ENCODE measurements at places on chromosomes 16 and 17.

GRCh38 chr16:49236216-49236615 lies 45.4 kb downstream of the CBLN1 start:
- DNase-seq = no peak

- no peak for DNase-seq
These were observed 15.4 kb upstream of the KRT24 start for GRCh38 chr17:40718930-40719329.

DNA sequence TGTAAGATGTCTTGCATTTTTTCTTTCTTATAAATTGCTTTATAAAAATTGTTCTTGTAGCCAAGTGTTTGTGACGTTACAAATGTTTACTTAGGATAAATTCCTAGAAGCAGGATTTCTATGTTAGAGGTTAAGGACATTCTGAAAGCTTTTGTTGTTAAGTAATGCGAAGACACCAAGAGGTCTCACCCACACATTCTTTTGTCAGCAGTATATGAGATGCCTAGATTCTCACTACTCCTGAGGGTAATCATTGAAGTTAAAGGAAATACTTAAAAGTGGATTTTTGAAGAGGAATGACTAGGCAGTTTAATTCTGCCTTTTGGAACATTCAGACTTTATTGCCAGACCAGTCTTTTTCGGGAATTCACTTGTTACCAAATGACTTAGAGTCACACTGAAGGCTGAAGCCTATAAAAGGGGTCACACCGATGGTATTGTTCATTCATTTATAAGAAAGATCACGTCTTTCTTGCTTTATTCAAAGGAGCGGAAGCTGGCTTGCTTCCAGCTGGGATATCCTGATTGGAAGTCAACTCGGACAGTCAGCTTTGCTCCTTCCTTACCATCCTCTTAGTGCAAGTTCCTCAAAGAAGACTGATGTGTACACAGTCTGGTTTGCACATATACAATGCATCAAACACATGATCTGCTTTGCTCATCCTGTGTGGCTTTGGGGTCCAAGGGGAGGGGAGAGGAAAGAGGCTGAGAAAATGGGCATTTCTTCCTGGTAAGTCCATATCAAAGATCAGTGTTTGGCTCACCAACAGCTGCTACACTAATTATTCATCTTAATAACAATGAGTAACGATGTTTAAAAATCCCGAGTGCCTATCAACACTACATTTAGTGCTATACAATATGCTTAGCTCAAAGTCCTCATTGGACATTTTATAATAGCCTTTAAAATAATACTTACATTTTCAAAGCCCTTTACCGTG lies 160.0 kb downstream of the MAP2K6 start:
- DNase-seq = no peak

DNA sequence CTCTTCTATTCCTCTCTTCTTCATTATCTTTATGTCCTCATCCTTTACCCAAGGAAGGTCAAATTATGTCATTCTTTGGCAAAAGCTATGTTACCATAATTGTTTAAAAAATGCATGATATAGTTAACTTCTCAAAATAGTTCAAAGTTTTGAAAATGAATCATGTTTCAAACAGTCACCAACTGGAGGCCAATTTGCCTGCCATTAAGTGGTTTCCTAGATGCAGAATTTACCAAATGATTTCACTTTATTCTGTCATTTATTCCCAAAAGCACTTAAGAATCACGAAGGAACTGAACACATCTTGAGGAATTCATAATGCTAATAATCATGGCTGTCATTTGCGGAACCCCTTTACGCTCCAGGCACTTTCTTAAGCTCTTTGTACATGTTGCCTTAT lies 190.9 kb upstream of the CDH11 start:
- DNase-seq = no peak

DNA sequence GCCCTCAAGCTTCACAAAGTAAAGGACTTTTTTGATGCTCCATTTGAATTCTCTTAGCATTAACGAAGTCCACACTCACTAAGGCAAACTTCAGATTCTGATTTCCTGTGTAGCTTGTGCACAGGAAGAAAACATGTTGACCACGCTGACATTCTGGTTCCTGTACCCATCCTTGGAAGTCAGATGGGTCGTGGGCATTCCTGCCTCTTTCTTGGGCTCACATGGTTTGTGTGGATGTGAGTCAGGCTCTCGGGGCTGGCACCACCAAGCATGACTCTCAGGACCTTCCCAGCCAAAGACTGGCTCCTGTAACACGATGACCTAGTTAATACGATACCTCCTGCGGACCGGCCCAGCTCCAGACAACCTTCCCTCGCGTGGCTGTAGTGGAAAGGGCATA lies 32.8 kb downstream of the ARSG start:
- DNase-seq = no peak

DNA sequence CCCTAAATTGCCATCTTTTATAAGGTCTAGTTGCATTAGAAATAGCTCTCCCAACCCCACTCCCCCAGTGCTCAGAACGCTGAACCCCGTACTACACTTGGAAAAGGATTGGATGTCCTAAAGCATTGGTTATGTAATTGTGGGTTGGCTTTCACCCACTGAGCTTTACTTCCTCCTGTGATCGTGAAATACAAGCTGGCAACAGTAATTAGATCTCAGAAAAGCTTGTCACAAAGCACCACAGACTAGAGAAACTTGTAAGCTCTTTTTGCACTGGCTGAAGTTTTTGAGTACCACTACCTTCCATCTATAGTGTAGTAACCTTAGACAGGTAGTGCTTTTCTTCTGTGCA lies 54.4 kb downstream of the SIAH1 start:
- DNase-seq = no peak

- no peak for DNase-seq
These were observed 29.9 kb downstream of the YPEL2 start for GRCh38 chr17:59361386-59361785.

DNA sequence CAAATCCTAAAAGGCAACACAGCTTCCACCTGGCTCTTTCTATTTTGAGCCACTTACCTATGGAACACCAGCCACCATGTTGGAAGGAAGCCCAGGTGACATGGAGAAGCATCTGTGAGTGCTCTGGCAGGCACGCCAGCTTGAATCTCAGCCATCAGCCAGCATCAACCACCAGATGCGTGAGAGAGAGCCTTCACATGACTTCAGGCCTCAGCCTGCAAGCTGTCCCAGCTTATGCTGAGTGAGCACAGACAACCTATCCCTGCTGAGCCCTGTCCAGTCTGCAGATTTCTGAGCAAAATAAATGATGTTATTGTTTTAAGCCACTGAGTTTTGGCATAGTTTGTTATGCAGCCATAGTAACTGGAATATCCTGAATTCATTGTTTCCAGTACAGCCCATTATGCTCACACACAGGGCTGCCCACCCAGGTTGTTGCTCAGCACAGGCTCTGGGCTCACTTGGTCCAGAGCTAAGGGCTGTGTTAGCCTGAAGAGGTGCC lies 35.1 kb downstream of the TMEM238L start:
- no peak for DNase-seq

DNA sequence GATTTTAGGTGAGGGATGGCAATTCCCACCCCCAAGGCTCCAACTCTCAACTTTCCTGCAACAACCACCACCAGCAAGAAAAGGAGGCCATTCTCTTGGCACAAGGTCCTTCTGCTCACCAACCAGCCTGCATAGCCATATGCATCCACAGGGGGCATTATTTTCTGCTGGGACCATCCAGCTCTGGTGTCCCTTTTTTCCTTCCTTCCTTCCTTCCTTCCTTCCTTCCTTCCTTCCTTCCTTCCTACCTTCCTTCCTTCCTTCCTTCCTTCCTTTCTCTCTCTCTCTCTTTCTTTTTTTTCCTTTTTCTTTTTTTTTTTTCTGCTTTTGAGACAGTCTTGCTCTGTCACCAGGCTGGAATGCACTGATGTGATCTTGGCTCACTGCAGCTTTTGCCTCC lies 21.1 kb upstream of the COX10 start:
- DNase-seq = no peak

DNA sequence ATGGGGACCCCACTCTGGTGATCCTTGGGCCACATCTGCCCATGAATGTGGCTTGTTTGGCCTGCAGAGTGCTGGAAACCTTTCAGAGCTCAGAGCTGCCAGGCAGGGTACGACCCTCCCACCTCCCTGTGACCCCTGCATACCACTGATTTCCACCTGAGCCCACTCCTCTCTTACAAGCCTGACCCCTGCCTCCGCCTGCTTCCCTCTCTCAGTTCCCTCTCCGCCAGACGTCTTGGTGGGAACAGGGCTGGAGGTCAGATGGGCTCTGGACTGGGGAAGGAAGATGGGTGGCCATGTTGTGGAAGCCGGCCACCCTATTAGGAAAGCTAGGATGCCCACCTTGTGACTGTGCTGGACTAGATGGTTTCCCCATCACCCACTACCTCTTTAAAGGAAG lies 185.1 kb downstream of the KATNIP start:
- no peak for DNase-seq

DNA sequence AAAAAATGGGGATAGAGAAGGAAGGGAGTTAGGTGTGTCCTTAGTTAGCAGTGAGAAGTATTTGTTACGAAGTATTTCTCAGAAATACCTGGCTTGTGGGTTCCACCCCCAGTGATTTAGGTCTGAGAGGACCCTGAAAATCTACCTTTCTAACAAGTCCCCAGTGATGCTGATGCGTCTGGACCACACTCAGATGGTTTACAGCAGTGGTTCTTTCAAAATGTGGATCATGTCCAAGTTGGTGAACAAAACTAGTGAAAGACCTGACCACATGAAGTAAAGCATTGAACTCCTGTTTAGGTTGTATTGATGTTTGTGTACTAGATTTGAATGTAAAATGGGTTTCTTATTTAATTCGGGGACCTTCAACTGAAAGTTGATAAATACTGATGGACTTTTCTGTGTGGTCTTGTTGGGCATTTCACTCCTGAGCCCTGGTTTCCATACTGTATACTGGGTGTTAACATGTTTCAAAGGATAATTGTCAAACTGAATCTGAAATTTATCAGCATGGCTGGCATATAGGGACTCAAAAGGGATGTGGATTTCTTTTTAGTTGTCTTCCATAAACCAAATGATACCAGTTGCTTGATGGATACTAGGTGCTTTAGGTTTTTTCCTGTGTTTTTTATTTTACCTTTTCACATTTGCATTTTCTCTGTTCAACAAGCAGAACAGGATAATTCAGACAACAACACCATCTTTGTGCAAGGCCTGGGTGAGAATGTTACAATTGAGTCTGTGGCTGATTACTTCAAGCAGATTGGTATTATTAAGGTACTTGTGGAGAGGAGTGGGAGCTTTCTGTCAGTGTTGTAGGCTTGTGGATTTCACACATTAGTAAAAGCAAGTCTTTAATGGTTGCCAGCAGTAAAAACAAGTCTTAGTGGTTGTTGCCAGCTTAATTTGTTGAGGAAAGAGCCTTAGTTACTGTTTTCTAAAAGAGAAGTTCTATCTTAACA lies 8.8 kb downstream of the FUS start:
- no peak for DNase-seq

DNA sequence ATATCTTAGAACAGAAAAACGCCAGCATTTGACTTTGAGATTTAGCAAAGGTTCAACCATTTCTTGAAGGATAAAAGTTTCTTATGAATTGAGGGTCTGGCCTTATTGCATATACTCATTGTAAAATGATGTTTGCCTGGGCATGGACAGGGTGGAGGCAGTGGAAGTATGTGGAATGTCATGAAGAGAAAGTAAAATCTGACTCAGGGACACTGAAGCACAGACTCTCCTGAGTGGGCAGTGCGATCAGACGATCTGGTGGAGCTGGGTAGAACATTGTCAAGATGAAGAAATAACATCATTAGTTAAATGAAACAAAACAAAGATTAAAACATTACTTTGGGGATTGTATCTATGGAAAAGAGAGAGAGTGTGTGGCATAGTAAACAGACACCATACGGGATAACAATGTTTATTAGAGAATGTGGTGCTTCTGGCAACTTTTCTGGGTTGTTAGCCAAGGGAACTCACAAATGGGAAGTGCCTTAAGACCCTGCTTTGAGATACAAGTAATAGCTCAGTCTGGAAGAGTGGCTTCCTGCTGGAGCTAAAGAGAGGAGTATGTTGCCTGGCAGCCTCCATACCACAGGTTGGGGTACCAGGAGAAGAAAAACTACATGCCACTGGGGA lies 4.4 kb downstream of the MAP3K3 start:
- DNase-seq = no peak

GRCh38 chr16:67594956-67595355 lies 32.6 kb downstream of the CTCF start:
- DNase-seq = no peak

DNA sequence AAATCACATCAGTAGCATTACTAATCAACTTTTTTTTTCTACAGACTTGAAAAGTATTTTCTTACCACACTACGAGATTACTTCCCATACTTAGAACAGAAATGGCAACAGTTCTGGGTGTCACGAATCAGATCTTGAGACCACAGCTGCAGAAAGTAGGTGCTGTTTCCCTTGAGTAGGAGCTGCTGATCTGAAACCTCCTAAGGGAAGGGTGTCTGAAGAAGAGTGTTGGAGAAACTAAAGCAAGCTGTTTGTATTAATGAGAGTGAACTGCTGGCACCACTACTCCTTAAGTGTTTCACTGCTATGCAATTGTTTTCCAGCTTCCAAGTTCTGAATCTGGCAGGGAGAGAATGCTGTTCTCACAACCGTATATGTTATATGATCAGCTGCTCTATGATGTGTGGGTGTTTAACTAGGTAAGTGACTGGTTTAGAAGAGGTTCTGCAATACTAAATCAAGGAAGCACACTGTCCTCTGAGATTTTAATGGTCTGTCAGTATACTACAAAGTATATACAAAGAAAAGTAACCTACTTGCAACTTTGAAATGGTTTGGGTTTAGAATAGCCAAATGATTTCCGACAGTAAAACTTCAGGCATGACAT lies 3.3 kb downstream of the ZNF652 start:
- DNase-seq = no peak

GRCh38 chr17:63880706-63881105 lies 1.0 kb downstream of the GH2 start:
- no peak for DNase-seq

DNA sequence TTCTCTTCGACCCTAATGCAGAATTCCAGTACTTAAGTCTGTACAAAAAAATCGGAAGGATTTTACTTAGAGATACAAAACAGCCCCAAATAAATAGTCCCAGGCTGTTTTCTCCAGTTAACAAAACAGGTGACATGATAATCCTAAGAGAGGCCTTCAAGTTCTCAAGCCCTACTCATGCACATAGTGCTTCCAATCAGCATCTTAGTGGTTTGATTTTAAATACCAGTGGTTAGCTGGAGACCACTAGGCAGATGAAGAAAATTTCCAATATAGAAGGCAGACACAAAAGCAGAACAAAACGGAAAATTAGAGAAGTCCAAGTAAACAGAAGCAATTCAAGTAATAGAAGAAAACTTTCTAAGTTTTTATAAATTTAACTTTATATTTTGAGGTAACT lies 5.2 kb upstream of the OR4D2 start:
- DNase-seq = no peak

DNA sequence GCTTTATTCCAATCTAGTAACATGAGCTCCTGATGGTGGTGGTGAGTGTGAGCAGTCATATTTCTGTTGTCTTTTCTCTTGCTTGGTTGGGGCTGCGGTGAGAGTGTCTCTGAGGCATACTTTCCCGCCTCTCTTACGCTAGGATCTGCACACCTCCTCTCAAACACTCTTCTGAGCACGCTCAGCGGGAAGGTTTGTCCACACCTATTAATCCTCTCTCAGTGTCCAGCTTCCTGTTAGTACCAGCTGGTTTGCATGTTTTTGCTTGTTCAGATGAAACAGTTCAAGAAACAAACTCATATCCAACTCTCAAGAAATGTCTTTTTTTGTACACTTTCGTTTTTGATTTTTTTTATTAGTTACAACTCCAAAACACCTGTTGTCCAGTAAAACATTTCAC lies 89.5 kb downstream of the CCDC182 start:
- DNase-seq = peak; percentile 34

GRCh38 chr17:34997355-34997862 lies 17.1 kb downstream of the LIG3 start:
- DNase-seq = no peak

Measured in NCI-H187 treated with DMSO at 0.1 percent for 48 hours (cell line).